Glomerular endothelial cell (primary cell): ENCODE measurements at places on chromosomes 11 and 22.

DNA sequence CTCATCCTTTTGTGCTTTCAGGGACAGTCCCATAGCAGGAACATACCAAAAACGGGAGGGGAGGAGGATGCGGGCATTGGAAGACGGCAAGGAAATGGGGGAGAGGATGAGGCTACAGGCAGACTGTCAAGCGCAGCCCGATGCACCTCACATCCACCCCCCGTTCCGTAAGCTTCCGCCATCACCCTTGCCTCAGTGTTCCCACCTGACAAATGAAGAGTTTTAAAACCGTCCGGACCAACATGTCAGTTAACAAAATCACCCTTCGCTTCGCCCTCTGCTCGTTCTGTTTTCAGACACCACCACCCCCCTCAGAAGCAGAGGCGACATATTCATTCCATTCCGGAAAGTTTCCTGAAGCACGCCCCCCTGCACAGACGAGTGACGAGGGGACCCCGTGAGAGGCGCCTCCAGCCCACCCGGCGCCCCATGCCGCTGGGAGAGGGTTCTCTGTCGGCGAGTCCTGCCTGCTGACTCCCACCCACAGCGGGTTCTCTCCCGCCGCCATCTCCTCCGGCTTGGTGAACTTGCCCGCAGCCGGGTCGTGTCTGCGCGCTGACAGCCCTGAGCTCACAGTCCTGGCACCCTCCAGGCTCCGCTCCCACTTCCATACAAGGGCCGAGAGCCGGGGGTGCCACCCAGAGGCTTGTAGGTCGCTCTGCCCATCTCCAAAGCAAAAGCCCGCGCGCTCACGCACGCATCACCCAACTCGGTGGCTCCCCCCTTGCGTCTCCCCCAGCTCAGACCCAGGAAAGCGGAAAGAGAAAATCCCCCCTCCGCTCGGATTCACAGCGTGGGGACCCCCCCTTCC lies 1.5 kb downstream of the IGSF9B start:
- no peak for DNase-seq

- no peak for DNase-seq
Observed at GRCh38 chr11:74970852-74971395, 17.8 kb upstream of the NEU3 start.

DNA sequence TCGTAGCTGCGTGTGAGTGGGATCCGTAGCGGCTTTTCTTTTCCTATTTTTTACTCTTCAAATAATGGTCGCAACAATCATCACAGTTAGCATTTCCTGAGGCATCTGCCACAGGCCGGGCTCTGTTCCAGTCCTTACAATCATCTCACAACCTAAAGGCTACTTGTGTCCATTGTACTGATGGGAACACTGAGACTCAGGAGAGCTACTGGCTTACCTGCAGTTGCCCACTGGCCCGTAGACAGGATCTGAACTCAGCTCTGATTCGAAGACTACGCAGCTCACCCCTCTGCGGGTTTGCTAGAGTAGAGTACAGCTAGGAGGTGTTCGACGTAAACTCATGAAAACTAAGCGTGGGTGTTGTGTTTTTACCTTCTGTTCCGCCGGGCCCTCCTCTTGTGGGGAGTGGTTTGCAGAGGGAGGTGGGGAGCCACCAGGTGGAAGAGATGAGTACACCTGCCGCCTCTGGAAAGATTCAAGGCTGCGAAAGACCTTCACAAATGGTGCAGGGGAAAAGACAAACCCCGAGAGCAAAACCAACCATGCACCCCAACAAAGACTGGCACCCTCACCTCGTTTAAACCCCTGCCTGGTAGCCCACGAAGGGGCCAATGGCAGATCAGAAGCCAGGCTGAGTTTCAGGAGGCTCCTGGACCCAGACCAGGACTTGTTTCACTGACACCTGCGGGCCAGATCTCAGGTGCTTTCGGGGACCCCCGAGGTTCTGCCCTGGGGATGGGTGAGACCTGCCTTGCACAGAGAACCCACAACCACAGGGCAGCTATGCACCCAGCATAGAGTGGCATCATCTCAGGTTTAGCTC lies 18.3 kb upstream of the RFPL3 start:
- DNase-seq = no peak

DNA sequence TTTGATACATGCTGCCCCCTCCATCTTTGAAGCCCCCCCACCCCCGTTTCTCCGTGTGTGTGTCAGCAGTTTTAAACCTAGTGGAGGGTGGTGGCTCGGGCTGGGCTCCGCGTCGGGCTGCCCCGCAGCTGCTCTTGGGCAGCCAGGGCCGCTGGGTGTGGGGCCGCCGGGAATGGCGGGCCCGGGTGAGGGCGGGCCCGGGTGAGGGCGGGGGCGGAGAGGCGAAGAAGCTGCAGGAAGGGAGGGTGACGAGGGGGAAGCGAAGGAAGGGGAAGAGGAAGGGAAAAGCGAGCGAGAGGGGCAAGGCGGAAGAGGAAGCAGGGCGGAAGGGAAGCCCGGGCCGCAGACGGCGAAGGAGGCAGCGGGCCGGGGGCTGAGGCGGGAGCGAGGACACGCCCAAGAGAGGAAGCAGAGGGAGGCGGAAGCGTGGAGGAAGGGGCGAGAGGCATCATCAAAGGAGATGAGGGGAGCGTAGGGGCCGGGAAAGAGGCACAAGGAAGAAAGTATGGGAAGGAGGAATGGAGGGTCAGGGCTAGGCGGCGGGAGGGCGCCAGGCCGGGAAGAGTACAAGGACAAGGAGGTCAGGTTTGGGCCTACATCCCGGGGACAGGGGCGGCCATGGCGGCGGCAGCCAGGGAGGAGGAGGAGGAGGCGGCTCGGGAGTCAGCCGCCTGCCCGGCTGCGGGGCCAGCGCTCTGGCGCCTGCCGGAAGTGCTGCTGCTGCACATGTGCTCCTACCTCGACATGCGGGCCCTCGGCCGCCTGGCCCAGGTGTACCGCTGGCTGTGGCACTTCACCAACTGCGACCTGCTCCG lies 82.4 kb downstream of the BCR start:
- no peak for DNase-seq

- DNase-seq = no peak
Observed at GRCh38 chr22:23064381-23065068, 5.8 kb upstream of the GNAZ start.

GRCh38 chr11:130411223-130411622 lies 17.2 kb downstream of the ADAMTS8 start:
- DNase-seq = no peak

- DNase-seq = no peak
Observed at GRCh38 chr11:125975634-125976033, 29.8 kb downstream of the VSIG10L2 start.

DNA sequence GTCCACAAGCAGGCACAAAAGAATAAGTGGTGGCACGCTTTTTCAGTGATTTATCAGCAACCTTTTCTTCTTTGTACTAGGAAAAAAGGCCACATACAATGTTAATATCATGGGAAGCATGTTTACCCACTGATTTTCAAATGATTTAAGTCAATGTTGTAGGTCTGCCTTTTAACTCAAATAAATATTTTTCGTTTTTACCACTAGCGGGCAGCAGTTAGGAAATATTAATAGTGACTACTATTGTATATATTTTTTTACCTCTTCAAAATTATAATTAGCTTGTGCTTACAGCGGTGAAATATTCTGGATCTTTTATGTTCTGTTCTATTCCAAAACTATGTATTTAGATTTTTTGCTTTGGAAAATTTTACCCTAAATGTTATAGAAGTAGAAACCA lies 6.4 kb upstream of the SLC17A6 start:
- no peak for DNase-seq

- no peak for DNase-seq
Observed at GRCh38 chr22:17074648-17075002, 10.2 kb upstream of the IL17RA start.

- no peak for DNase-seq
Observed at GRCh38 chr11:122633219-122633829, 22.2 kb upstream of the UBASH3B start.

GRCh38 chr11:126793596-126793995 lies 207.0 kb downstream of the KIRREL3 start:
- no peak for DNase-seq

- no peak for DNase-seq
Observed at GRCh38 chr11:77118971-77119370, 9.1 kb upstream of the MYO7A start.

DNA sequence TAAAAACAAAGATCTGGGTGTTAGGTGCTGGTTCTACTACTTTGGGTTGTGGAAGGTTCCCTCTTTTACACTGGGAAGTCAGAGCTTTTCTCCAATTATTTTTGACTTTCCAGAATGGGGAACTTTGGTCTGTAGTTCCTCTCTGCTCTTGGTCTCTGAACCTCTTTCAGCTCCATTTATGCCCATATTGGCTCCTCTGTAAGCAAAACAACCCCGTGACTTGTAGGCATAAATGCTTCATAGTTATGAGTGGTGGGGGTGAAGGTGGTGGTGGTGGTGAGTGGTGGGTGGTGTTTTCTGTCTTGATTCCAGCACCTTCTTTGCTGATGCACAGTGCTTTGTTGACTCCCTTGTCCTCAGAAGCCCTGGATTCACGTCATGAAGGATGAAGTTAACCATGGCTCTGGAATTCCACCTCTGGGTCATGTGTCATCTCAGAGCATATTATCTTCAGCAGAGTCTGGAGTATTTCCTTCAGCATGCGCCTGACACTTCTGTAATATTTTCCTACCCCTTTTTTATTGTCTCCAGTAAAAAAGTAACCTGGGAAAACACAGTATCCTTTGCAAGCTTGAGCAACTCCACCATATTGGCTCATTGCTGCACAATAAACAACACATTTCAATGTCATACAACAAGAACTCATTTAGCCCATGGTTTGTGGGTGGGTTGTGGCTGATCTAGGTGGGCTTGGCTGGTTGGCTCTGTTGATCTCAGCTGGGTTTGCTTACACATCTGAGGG lies 24.1 kb upstream of the GRK3 start:
- no peak for DNase-seq

DNA sequence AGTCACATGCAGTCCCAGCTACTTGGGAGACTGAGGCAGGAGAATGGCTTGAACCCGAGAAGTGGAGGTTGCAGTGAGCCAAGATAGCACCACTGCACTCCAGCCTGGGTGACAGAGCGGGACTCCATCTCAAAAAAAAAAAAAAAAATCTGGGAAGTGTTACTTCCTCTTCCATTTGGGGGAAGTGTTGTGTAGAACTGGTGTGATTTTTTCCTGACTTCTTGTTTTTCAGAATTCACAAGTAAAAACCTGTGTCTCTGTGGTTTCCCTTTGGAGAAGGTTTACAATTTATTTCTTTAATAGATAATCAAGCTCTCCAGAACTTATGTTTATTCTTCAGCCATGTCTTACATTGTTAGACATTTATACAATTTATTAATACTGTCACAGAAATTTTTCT lies 396.1 kb downstream of the BRD1 start:
- no peak for DNase-seq

GRCh38 chr11:109849946-109850345 lies 243.2 kb upstream of the ZC3H12C start:
- no peak for DNase-seq

DNA sequence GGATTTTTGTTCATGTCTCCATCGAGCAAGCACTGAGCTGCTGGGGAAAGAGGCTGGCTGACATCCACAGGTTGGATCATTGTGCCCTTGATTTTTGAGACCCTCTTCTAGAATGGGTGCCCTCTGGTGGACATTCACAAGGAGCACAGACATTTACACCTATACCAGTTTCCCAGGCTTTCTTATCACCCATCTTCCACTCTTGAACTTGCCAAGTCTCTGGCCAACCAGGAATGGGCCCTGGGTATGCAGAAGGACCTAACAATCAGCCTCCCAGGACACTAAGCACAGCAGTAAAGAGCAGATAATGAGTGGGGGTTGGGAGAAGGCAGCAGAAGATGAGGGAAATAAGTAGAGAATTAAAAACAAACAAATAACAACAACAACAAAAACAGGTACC lies 5.7 kb upstream of the INTS4 start:
- DNase-seq = peak; percentile 50

DNA sequence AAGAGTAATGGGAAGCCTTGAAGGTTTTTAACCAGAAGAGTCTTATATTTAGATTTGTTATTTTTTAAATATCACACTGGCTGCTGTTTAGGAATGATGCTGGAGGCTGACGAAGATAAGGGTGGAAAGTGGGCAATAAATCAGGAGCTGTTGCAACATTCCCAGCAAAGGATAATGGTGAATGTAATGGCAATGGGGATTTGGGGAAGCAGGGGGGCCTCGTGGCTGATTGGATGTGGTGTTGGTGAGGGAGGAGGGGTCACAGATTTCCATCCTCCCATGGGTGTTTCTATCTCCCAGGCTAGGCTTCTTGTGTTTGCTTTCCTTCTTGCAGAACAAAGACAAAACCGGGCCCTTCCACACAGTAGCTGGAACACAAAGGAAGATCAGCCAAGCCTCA lies 80.8 kb downstream of the PIWIL4 start:
- no peak for DNase-seq

GRCh38 chr22:46027211-46028105 lies 50.5 kb upstream of the WNT7B start:
- no peak for DNase-seq

DNA sequence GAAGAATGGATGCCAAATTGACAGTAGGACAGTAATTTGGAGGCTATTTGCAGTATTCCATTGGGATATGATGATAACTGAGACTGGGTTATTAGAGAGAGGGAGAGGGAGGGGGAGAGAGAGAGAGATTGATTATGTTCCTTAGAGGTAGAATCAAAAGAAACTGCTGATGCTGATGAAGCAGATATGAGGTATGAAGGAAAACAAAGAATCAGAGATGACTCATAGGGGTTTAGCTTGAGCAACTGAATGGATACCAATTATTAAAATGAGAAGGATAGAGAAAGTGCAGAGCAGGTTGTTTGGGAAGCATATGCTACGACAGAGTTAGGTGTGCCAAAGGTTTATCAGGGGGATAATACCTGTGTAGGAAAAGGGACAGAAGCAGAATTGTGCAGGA lies 12.8 kb upstream of the NUCB2 start:
- DNase-seq = no peak

- DNase-seq = no peak
Observed at GRCh38 chr22:43818981-43819380, 6.9 kb upstream of the EFCAB6 start.

- DNase-seq = no peak
Observed at GRCh38 chr11:81112718-81113117, 1620.9 kb downstream of the FAM181B start.

DNA sequence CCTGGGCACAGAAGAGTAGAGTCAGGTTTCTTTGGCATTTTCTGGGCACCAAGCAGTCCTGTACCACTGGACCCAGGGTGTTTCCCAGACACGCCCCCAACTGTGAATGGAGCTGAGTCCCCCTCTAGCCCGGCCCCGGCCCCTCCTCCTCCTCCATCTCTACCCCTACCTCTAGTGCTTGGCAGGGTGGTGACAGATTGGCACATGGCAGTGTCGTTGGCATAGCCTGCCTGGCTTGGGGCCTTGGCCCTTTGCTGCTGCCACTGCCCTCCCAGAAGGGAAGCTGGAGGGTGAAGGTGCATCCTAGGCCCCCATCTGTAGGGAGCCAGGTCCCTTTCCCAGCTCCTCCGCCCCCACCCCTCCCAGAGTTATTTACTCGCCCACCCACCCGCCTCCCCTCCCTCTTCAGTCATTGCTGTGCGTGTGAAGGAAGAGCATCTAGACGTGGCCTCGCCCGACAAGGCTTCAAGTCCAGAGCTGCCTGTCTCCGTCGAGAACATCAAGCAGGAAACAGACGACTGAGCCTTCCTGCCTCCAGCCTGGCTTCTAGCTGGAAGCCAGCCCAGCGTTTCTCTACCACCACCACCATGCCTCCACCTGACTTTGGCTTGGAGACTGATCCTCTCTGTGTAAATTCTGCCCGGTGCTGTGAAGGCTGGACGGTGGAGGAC lies 10.9 kb downstream of the CHADL start:
- DNase-seq = peak; percentile 34

GRCh38 chr22:31509061-31509762 lies 12.9 kb downstream of the SFI1 start:
- no peak for DNase-seq
